ENCODE measurements at places on chromosomes 6 and 20. TPM values are rescaled to one million over a fixed set of nuclear protein-coding genes. Genes with fewer than 3 reads are reported as not detected.

The NOTCH4 gene
- total RNA-seq = 1.5 TPM

The EFCAB8 gene
- total RNA-seq = 1.3 TPM

The CGA gene
- not detected for total RNA-seq

The CAGE1 gene
- total RNA-seq = 0.44 TPM

The TNF gene
- total RNA-seq = 21.9 TPM

The IRF4 gene
- 16.9 TPM for total RNA-seq
